ENCODE measurements at places on chromosomes 12 and 14. TPM values are rescaled to one million over a fixed set of nuclear protein-coding genes. Genes with fewer than 3 reads are reported as not detected.

DNA sequence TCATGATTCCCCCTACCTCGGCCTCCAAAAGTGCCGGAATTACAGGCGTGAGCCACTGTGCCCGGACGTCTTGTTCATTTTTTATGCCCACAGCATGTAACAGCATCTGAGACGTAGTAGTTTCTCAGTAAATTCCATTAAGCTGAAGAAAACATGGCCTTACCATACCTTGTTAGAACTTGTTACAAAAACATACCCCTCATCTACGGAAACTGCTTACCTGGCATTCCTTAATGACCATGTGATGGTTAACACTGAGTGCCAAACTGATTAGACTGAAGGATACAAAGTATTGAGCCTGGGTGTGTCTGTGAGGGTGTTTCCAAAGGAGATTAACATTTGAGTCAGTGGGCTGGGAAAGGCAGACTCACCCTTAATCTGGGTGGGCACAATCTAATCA is 186.8 kb downstream of the CEP128 start:
- no peak for DNase-seq

- DNase-seq = peak; percentile 42
Measured at GRCh38 chr12:14629832-14630710, 62.4 kb upstream of the PLBD1 start.

GRCh38 chr14:103432627-103433026 is 47.4 kb downstream of the MARK3 start:
- no peak for DNase-seq

GRCh38 chr14:106872611-106873446 is 1346.4 kb downstream of the TMEM121 start:
- no peak for DNase-seq

GRCh38 chr12:27688671-27689070 is 7.6 kb upstream of the REP15 start:
- no peak for DNase-seq

- no peak for DNase-seq
Measured at GRCh38 chr14:53534841-53535240, 381.7 kb upstream of the DDHD1 start.

SYNE2 gene
- 60.3 TPM for total RNA-seq

ENO2 gene
- total RNA-seq = 118 TPM

- DNase-seq = peak; percentile 55
Measured at GRCh38 chr14:21102521-21103410, 1.9 kb downstream of the TMEM253 start.

DNA sequence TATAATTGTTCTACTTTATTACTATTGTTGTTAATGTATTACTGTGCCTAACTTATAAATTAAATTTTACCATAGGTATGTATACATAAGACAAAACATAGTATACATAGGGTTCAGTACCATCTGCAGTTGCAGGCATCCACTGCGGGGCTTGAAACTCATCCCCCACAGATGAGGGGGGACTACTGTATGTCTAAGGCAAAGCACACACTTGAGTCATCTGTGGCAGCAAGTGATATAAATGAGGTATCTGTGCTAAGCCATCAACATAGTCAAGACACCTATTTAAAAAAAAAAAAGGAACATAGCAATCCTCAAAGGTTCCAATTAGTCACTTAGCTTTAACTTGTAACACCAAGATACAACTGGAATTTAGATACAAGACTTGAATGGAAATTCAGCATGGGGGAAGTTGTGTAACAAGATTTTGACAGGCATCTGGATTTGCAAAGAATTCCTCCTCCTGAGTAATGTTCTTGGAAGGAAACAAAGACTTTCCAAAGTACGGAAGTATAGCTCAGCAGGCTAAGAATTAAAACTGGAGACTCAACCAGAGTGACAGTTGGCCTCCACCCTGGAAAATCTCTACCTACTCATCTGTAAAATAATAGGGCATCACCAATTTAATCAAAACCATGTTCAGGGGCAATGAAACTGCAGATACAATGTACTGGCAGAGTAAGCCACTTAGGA is 14.9 kb downstream of the DCAF5 start:
- DNase-seq = no peak

RILPL1 gene
- 4.6 TPM for total RNA-seq

SLCO1B3 gene
- total RNA-seq = 2.9 TPM

DNA sequence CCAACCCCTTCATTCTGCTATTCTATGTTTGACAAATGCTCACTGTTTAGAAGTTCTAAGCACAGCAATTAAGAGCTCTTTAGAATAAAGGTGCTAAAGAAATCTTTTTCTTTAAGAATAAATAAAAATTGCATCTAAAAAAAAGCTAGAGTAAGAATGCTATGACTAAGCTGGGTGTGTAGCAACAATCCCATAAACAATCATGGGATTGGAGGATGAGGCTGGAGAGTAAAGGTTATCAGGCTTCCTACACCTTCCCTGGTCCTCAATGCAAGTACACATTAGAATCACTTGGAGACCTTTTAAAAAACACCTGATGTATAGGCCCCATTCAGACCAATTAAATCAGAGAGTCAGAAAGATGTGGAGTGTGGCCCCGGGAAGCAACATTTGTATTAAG is 88.3 kb downstream of the CIT start:
- no peak for DNase-seq

- DNase-seq = no peak
Measured at GRCh38 chr12:54935235-54935951, 49.2 kb downstream of the TESPA1 start.

SPIC gene
- not detected for total RNA-seq

GRCh38 chr12:27511031-27511722 is 12.8 kb upstream of the PPFIBP1 start:
- peak; percentile 77 for DNase-seq

E2F7 gene
- 2.4 TPM for total RNA-seq

- DNase-seq = no peak
Measured at GRCh38 chr14:88748288-88748687, 44.5 kb downstream of the EML5 start.

DNA sequence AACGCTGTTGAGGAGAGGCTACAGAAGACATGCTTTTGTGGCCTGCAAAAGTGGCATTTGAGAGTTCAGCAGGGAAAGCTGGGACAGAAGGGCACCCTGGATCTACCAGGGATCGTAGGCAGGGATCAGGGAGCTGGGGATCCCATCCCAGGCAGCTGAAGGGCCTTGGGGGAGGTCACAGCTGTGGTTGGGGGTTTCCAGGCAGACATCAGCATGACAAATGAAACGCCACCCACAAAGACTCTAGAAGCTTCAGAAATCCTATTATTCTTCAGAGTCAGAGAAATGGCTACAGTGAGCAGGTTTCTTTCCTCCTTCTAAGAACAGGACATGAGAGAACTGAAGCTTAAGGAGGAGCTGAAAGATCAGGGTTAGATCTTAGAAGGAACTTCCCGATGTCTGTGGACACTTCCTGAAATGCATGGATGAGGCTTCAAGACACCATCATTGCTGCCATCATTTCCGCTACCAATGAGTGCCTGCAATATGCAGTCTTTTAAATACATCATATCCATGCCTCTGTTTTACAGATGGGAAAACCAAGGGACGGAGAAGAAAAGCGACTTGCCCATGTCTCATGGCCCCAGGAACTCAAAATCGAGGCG is 104.3 kb downstream of the RBM19 start:
- DNase-seq = no peak

ZNF26 gene
- total RNA-seq = 10.9 TPM

DNA sequence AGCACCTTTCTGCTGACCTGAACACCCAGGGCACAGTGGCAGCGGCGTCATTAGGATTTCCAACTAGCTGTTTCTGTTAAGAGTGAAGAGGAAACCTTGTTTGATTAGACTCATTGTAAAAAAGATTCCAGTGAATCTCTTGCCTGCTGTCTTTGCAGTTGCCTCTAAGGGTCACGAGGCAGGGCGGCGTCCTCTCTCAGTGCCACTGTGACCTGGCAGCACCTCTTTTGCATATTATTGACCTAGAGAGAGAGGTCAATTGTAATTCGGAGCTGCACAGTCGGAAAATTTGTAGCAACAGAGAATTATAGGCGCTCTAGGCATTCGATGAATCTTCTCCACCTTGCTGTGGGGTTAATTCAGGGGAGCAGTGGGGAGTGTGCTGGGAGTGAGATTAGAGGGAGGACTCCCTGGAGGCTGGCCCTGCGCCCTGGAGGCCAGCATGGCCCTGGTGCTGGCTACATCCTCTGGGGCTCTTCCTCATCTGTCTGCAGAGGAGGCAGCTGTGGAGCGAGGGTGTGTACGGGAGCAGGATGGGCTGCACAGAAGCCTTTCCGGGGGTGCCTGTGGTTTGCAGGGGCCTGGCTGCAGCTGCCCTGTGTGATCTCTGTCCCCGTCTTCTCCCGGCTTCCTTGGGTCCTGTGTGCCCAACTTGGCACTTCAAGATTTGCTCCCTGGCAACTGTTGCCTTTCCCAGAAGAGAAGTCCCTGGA is 14.3 kb downstream of the PACS2 start:
- no peak for DNase-seq

GRCh38 chr14:67710209-67710608 is 8.5 kb downstream of the RDH12 start:
- no peak for DNase-seq

DNA sequence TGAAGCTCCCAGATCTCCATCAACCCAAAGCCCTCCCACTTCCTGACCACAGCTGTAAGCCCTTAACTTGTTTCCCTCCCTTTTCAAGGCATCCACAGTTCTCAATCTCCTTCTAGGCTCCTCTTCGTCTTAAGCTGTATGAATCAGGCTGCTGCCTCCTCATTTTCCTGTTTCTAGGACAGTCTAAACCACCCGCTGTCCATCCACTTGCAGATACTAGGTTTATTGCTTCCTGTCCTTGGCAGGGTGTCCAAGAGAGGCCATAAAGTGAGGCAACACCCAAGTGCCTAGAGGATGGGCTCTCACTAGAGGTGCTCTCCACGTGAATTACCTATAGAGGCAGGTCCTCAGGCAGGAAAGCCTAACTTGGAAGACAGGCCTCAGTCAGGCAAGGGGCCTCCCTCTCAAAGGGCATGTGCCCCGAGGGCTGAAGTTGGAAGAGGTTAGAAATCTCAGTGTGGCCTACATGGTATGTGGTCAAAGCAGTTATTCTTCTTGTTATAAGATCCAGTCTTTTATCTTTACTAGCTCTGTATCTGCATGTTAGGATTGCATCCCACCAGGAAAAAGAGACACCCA is 8.8 kb upstream of the TMEM106C start:
- DNase-seq = no peak

LRIG3 gene
- total RNA-seq = 59.8 TPM

NPFF gene
- total RNA-seq = 3.0 TPM

NID2 gene
- total RNA-seq = 106 TPM

DNA sequence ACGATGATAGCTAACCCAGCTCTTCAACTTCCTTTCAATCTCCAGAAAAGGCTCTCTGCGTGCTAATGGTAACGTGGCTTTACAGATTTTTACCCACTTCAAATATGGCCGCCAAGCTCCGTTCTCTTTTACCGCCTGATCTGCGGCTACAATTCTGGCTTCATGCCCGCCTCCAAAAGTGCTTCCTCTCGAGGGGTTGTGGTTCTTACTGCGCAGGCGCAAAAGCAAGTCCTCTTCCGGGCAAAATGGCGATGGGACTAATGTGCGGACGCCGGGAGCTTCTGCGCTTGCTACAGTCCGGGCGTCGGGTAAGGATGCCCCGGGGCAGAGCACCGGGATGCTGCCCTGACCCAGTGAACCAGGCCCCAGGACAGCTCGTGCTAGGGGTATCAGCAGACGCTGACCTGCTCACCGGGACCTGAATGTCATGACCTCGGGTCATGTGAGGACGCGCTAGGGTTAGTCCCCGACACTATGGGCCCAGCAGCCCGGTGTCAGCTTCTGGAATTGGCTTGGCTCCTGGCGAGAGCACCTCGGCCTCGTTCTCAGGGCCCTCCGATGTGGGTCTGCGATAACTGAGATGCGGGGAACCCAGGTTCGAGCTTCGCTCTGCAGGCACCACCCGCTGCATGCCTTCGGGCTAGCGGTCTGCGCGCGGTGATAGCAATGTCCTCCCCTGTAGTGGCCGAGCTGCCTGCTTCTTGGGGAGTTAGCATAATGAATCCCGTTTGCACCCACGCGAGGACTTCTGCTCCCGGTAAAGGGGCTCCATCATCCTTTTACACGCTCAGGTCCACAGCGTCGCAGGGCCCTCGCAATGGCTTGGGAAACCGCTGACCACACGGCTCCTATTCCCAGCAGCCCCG is at the start of gene OXA1L:
OXA1L (plus strand) TSS at position 232 of the 866 bp plus-strand sequence; CDS start at position 246, 14 bp downstream.
- DNase-seq = peak; percentile 89

GRCh38 chr14:79412822-79413221 is 798.5 kb downstream of the DIO2 start:
- DNase-seq = no peak

SLC6A13 gene
- 711 TPM for total RNA-seq

GRCh38 chr14:90301122-90301521 is 30.6 kb downstream of the NRDE2 start:
- DNase-seq = no peak

GRCh38 chr12:43841253-43841652 is 5.4 kb downstream of the TMEM117 start:
- no peak for DNase-seq

DNA sequence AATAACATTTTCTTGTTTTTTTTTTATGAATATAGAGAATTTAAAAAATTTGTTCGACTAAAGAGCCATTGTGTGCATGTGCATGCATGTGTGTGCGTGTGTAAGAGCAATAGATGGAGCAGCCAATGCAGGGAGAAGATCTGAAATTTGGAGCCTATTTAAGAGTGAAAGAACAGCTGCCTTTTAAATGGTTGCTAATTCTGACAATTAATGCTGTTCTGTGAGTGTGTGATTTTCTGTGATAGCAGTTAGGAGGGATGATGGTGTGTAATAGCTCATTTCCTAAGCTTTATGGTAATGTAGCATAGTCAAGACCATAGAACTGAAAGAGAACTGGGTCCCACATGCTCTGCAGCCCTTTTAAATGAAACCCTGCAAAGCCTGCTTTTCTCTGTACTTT is 137.9 kb downstream of the NRXN3 start:
- no peak for DNase-seq

- DNase-seq = no peak
Measured at GRCh38 chr12:104709692-104710435, 248.2 kb downstream of the SLC41A2 start.

DNA sequence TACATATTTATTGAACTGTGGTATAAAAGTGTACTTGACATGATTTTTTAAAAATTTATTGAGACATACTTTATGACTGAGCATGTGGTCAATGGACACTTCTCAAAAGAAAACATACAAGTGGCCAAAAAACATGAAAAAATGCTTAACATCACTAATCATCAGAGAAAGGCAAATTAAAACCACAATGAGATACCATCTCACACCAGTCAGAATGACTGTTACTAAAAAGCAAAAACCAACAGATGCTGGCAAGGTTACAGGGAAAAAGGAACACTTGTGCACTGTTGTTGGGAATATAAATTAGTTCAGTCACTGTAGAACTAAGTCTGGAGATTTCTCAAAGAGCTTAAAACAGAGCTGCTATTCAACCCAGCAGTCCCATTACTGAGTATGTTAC is 1177.6 kb downstream of the GALC start:
- no peak for DNase-seq

DNA sequence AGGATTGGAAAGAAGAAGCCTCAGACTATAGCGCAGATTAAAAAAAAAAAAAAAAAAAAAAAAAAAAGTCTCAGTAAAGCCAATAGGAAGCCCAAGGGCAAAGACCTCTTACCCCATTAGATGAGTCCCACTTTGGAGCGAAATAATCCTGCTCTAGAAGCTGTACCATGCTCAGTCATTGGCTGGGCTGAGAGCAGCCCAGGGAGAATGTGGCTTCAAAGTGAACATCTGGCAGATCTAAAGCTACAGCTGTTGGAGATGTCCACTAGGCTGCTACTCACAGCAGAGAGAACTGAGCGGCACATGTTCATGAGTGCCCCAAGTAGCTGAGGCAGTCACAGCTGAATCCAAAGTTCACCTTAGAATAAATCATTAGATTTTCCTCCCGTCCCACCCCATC is 560.9 kb downstream of the MED13L start:
- DNase-seq = no peak

Data from spinal cord (tissue), 10 donors.